Pons (tissue), 1 donor: ENCODE measurements at places on chromosomes 12 and 14.

- no peak for DNase-seq
Observed at GRCh38 chr12:4114986-4115385, 158.6 kb upstream of the CCND2 start.

- peak; percentile 73 for DNase-seq
Observed at GRCh38 chr14:85934123-85934885, 404.4 kb downstream of the FLRT2 start.

- no peak for DNase-seq
Observed at GRCh38 chr14:104345621-104346462, 207.5 kb downstream of the KIF26A start.

DNA sequence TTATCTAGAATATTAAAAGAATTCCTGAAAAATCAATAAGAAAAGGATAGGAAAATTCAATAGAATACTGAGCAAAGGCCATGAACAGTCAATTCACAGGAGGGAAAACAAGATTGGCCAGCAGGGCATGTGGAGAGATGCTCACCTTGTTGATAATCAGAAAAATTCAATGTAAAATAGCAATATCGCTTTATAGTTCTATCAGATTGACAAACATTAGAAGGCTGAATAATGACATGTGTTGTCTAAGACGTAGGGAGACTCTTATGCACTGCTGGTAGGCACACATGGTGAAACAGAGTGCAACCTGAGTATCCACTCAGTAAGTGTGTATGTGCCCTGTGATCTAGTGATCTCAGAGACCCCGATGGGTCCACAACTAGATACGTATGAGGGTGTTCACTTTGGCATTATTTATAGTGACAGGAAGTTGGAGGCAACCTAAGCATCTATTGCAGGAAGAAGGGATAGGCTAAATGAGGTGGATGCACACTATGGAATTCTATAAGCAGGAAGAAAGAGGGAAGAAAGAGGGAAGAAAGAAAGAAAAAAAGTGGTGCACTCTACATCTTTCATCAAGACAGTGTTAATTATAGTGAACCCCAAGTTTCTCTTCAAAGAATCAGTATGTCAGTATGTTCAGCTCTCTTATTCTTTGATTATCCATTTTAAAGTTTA lies 3.8 kb upstream of the ANKRD33 start:
- DNase-seq = no peak

DNA sequence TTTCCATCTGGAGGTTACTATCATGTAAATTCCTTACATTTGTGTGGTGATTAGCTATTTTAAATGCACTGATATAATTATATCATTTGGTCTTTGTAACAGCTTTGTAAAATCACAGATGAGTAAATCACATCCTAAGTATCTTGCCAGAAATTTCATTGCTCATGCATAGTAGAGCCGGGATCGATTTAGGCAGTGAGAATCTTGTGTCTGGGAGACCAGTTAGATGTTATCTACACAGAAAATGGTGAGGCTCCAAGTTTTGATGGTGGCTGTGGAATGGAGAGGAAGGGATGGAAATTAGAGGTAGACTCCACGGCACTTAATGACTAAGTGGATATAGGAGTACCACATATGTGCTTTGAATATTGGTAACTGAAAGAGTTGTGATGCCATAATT lies 156.3 kb downstream of the MSRB3 start:
- DNase-seq = no peak

DNA sequence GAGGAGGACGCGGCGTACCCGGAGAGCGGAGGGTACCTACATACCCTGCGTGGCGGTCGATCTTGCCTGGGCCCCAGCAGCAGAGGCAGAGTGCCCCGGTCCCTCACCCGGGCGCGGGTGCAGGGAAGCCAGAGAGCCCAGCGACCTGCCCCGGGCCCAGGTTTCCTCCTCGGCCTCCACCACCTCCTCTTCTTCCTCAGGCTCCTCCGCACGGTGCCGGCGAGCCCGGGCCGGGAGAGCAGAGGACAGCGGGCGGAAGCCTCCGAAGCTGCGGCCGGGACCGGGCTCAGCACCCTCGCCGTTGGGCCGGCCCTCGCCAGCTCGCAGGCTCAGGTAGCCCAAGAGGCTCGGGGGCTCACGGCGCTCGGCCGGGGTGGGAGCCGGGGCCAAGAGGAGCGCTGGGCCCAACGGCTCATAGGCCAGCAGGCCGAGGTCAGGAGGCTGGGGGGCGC lies 6.6 kb downstream of the ZNF219 start:
- no peak for DNase-seq

DNA sequence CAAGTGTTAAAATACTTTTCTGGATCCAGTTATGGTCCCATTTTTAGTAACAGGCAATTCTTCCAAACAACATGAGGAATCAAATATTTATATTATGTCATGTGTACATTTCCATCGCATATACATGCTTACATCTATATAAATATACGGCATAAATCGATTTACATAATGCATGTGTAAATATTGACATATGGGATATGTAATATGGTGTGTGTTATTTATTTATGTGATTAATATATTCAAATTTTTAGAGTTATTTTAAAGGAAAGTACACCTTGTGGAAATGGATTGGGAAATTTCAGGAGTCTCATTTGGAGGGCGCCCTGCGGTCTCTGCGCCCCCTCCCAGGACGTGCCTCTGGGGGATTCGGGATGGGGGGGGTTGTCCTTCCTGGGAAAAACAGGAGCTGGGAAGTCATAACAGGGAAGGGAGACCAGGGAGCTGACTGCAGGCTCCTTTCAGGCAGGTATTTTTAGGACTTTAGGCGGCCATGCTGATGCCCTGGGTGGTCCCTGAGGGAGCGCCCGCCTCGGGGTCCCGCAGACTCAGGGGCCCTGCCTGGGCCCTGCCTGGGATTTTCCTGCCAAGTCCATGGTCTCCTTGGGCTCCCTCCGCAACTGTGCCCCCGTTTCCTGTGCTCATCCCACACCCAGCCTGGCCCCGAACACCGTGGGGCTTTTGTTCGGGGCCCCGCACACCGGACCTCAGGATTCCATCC lies 82.7 kb upstream of the SFSWAP start:
- DNase-seq = no peak

GRCh38 chr14:20671597-20672283 lies 12.6 kb upstream of the RNASE4 start:
- DNase-seq = no peak

DNA sequence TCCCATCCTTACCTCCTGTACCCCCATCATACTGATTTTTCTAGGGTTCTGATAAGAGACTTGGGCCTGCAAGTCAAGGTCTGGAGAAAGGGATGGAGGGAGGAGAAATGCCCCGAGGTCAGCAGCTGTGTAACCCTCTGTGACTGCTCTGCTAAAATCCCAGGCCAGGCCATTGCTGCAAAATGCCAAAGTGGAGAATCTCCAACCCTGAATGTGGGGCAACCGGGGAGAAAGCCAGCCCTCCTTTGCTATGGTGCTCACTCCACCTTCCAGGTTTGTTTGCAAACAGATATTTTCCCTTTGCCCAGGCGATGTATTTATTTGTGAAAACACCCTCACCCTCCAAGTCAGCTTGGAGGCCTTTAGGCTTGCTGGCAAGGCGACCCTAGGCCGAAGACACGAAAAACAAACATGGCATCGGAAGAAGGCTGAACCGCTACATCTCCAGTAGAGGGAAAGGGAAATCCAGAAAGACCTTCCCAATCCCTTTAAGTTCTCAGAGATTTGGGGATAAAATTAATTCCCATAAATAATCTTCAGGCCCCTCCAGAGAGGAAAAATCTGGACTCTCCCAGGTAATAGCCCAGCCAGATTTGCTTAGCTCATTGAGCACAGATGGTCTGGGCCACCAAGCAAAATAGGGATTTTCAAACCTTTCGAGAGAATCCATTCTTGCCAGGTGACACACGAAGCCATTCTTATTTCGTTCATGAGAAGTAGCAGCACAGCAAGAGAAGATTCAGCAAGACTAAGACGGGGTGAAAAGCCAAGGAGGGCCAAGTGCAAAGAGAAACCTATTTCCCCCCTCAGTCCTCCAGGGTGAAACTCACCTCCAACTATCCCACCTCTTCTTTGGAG lies 1.3 kb upstream of the TBX5 start:
- DNase-seq = no peak

- no peak for DNase-seq
Observed at GRCh38 chr14:104876251-104876699, 11.2 kb downstream of the CEP170B start.

DNA sequence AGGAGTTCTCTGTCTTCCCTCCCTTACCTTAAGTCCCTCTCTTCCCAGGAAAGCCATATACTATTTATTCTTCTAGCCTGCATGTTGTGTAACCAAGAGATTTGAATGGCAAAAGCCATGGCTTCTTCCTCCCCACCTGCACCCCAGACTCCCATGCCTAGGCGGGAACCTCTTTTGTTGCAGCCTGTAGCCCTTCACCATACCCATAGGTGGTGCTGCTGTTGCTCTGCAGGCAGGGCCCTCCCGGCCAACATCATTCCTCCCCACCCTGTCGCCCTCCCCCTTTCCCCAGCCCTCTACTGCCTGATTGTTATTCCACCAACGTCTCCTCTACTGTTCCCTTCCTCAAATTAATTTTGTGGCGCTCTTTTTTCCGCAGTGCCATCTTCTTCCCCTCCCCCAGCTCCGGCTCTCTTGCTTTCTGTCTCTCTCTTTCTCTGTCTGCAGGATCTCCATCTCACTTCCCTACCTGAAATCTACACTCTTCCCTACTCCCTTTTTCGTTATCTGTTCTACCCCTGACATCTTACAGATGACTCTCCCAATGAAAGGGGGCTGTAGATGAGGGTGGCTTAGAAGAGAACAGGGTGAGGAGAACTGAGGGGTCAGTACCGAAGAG lies 13.8 kb downstream of the NGDN start:
- DNase-seq = peak; percentile 80
